ENCODE measurements at places on chromosomes 4 and X. TPM values are rescaled to one million over a fixed set of nuclear protein-coding genes. Genes with fewer than 3 reads are reported as not detected.

DNA sequence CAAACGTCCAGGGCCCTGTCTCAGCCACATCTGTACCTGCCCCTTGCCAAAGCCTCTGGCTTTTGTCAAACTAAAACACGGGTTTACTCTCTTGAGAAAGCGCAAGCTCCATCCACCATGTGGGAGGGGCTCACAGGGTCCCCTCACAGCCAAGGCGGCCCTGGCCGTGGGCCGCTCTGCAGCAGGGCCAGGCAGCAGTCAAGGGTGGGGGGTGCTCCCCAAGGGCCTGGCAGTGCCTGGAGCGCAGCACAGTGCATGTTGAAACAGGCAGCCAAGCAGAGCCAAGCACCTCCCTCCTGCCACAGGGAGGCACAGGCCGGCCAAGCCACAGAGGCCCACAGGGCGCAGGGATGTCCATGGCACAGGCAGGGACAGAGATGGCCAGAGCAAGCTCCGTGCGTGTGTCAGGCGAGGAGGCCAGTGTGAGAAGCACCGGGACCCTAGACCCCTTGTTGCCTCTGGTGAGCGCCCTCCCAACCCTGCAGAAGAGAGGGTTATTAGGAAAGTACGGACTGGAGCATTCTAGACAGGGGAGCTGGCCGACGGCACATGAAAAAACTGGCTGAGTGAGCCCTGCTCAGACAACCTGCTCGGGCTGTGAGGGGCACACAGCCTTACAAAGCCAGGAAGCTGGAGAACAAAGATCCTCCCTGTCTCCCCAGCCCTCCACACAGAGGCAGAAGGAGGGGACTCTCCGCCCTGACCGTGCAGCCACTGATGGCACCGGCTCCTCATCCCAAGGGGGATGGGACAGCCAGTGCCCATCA is 39.0 kb downstream of the FAM53A start:
- no peak for DNase-seq

Gene TMPRSS11B
- total RNA-seq, result not detected

GRCh38 chrX:139825618-139826017 is 107.2 kb downstream of the ATP11C start:
- no peak for DNase-seq

GRCh38 chrX:154074199-154074598 is 23.3 kb downstream of the MECP2 start:
- DNase-seq, result peak; percentile 20

- peak; percentile 6 for DNase-seq
These were observed 37.8 kb upstream of the FUNDC1 start for GRCh38 chrX:44580466-44580865.

- DNase-seq, result no peak
These were observed 2238.4 kb downstream of the PCDH7 start for GRCh38 chr4:32958586-32958985.

Gene KLHL13
- 4.0 TPM for total RNA-seq

Gene GAGE13
- total RNA-seq, result 12.3 TPM

DNA sequence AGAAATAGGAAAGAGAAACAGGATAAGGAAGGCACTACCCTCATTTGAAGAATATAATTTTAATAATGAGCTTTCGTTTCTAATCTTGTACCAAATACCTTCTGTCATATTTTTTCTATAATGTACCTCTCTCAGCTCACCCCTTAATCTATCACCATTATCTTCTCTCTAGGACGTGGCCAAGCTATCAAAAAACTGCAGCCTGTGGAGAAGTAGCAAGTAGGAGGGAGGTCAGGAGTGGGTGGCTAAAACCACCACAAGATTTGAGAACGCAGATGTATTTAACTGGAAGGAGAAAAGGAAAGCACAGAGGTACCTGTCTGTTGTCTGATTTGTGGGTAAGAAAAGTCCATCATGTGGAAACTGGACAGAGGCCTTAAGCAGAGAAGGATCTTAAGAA is 576.7 kb upstream of the DIPK2B start:
- DNase-seq, result no peak

DNA sequence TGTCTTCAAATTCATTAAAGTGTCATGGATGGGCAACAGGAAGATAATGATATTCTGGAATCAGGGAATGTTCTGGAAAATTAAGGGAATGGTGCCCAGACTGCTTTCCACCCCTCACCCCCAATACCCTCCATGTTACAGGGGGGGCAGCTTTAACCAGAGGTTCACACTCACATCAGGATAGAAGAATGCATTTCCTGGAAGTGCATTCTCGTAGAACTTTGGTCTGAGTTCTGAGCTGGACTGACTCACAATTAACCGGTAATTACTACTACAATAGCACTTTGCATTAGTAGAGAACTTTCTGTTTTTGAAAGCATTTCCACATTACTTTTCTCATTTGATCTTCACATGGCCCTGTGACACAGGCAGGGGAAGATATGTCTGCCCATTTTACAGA is 52.5 kb upstream of the SHISA3 start:
- peak; percentile 29 for DNase-seq
